ENCODE measurements at places on chromosomes 6 and 20.

GRCh38 chr6:30954631-30955366, 14.0 kb downstream of the MUCL3 start:
- peaks cover 10% of the 10 kb centered on the region for H3K27me3 ChIP-seq
- no peaks in the 10 kb centered on the region for H3K36me3 ChIP-seq
- DNase-seq, result no peak
- H3K27ac ChIP-seq, result peak overlapping the region; percentile 26
- peaks cover 10% of the 10 kb centered on the region for H3K4me1 ChIP-seq
- peak overlapping the region; percentile 50 for H3K4me3 ChIP-seq

- H3K4me3 ChIP-seq, result no peak overlapping the region
- H3K27me3 ChIP-seq, result no peaks in the 10 kb centered on the region
- no peak for DNase-seq
- H3K36me3 ChIP-seq, result no peaks in the 10 kb centered on the region
Measured at GRCh38 chr20:48098099-48098498, 312.8 kb upstream of the SULF2 start.

DNA sequence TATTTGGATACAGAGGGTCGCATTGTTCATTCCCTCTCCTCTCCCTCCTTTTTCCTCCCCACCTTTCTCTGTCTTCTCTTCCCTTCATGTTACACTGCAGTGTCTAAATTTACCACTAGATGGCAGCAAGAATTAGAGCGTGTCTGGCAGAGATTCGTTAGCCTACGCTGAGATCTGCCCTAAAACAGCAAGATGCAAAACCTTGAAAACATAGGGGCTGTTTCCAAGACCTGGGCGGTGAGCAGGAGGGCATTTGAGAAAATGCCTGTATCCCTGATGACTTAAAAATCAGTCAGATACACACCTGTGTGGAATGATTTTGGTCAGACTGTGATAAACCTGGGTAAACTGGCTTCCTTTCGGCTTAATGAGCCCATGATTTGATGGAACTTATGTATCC, 101.5 kb upstream of the ISM1 start:
- DNase-seq, result no peak
- H3K27ac ChIP-seq, result no peak overlapping the region
- H3K4me1 ChIP-seq, result no peaks in the 10 kb centered on the region
- no peak overlapping the region for H3K4me3 ChIP-seq
- H3K27me3 ChIP-seq, result no peaks in the 10 kb centered on the region

- DNase-seq, result no peak
- H3K27me3 ChIP-seq, result no peaks in the 10 kb centered on the region
- peak overlapping the region; percentile 86 for H3K4me3 ChIP-seq
- peak overlapping the region; percentile 97 for H3K27ac ChIP-seq
- H3K4me1 ChIP-seq, result peaks cover 63% of the 10 kb centered on the region
Measured at GRCh38 chr6:159790956-159791598, 810 bp downstream of the MRPL18 start.

GRCh38 chr20:51508780-51509179, 33.7 kb downstream of the NFATC2 start:
- no peak overlapping the region for H3K4me3 ChIP-seq
- no peaks in the 10 kb centered on the region for H3K4me1 ChIP-seq

DNA sequence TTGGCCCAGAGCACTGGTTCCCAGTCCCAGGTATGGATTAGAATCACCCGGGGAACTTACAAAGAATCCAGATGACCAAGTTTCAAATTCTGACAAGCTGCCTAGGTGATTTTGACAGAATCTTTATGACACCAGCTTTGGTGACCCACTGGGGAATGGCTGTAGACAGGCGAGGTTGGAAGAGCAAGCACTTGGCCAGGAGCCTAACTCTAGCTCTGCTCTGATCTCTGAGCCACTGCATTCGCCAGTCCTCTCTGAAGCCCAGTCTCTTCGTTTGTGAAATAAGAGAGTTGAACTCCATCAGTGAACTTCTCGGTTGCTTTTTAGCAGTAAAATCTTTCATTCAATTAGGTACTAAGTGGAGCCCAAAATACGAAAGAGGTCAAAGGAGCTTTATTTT, 161.2 kb downstream of the VEGFA start:
- H3K27me3 ChIP-seq, result no peaks in the 10 kb centered on the region
- H3K4me1 ChIP-seq, result no peaks in the 10 kb centered on the region
- peak; percentile 24 for DNase-seq
- no peak overlapping the region for H3K4me3 ChIP-seq
- no peak overlapping the region for H3K27ac ChIP-seq
- no peaks in the 10 kb centered on the region for H3K36me3 ChIP-seq

GRCh38 chr20:7411075-7411474, 529.2 kb downstream of the HAO1 start:
- H3K4me1 ChIP-seq, result peaks cover 14% of the 10 kb centered on the region
- no peaks in the 10 kb centered on the region for H3K27me3 ChIP-seq
- no peaks in the 10 kb centered on the region for H3K36me3 ChIP-seq
- H3K27ac ChIP-seq, result no peak overlapping the region
- DNase-seq, result no peak

DNA sequence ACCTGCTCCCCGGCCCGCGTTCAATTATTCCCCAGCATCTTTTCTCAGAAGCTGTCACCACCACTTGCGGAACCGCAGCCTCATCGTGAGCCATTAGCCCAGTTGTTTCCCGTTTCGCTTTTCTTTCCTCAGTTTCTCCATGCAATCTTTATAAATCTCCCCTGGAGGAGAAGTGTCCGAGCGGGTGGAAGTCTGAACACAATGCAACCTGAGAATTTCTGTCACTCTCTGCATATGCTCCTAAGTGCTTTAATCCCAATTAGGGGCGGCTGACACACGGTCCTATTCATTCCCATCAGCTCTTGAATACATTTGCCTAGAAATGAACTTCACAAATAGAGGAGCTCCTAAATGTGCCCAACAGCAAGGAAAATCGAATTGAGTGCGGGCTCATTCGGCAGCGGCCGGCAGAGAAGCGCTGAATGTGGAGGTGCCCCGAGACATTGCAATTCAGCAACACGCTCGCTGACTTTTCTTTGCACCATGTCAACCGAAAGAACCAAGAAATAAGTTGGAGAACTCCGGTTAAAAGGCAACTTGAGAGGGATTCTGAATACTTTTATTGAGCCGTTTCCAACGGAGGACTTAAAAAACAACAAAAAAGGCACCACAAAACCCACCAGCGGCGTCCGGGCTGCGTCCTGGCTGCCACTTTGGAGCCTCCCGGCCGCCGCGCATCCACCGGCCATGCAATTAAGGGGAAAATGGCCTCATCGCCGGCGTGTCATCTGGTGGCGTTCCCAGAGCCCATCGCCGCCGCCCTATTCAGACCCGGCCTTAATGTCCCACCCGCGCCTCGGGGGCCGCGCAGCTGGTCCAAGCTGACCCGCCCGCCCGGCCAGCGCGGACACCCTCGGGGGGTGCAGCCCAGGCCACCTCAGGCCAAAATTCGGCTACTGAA, 3.9 kb upstream of the PRDM13 start:
- DNase-seq, result no peak
- H3K4me1 ChIP-seq, result peaks cover 47% of the 10 kb centered on the region

- no peak for DNase-seq
- H3K4me3 ChIP-seq, result no peak overlapping the region
- peak overlapping the region; percentile 89 for H3K27ac ChIP-seq
- no peaks in the 10 kb centered on the region for H3K36me3 ChIP-seq
Measured at GRCh38 chr6:112245511-112246203, 8.7 kb downstream of the LAMA4 start.

DNA sequence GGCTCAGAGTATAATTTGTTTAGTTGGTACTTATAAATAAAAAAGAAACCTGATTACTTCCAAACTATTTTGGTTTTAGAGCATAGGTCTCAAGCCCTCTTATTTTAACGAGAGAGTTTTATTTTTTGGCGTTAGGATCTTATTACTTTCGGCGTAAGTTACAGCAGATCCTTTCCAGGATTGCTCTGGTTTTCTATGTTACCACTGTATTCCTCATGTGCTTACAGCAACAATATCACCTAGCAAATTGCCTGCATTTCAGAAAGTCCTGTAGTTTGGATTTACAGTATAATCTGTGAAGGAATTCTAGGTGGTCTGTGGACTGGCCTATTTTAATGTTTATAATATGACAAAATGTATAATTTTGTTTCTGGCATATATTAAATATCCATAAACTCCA, 54.1 kb downstream of the TRMT11 start:
- peaks cover 16% of the 10 kb centered on the region for H3K4me1 ChIP-seq
- H3K36me3 ChIP-seq, result no peaks in the 10 kb centered on the region
- H3K4me3 ChIP-seq, result no peak overlapping the region
- no peak for DNase-seq
- H3K27me3 ChIP-seq, result no peaks in the 10 kb centered on the region

- no peaks in the 10 kb centered on the region for H3K27me3 ChIP-seq
- DNase-seq, result no peak
- no peak overlapping the region for H3K27ac ChIP-seq
- peaks cover 4% of the 10 kb centered on the region for H3K4me1 ChIP-seq
- no peak overlapping the region for H3K4me3 ChIP-seq
Measured at GRCh38 chr6:150753371-150754064, 112.0 kb upstream of the MTHFD1L start.

DNA sequence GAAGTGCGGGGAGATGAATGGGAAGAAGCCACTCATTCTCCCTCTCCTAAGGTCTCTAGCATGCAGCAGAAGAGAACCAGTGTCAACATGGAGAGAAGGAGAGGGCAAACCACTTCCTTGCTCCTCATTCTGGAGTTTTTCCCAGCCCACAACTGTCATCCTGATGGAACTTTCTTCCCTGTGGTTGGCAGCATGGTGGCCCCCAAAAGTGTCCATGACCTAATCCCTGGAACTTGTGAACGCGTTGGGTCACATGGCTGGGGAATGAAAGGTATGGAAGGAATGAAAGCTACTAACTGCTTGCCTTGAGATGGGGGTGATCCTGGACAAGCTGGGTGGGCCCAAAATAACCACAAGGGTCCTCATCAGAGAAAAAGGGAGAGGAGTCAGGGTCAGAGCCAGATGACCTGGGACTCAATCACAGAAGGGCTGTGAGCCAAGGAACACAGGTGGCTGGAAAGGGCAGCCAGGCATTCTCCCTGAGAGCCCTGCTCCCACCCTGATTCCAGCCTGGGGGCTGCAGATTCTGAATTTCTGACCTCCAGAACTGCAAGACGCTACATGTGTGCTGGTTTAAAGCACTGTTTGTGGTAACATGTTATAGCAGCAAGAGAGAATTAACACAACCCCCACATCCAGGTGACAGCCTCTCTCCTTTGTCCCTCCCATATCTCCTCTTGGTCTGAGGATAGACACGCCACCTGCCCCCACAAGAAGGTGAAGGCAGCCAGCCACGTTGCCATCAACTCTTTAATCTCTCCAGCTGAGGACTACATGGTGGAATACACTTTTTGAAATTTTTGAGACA, 63.2 kb downstream of the PYGB start:
- H3K4me3 ChIP-seq, result peak overlapping the region; percentile 15
- peak; percentile 56 for DNase-seq
- H3K27me3 ChIP-seq, result no peaks in the 10 kb centered on the region
- H3K27ac ChIP-seq, result peak overlapping the region; percentile 82
- peaks cover 29% of the 10 kb centered on the region for H3K4me1 ChIP-seq

GRCh38 chr6:70874181-70874913, 82.5 kb downstream of the B3GAT2 start:
- no peaks in the 10 kb centered on the region for H3K4me1 ChIP-seq
- no peak overlapping the region for H3K4me3 ChIP-seq
- no peaks in the 10 kb centered on the region for H3K27me3 ChIP-seq
- H3K27ac ChIP-seq, result no peak overlapping the region

- no peak overlapping the region for H3K4me3 ChIP-seq
- no peak for DNase-seq
- no peaks in the 10 kb centered on the region for H3K4me1 ChIP-seq
Measured at GRCh38 chr20:50680105-50680960, 11.0 kb downstream of the RIPOR3 start.

DNA sequence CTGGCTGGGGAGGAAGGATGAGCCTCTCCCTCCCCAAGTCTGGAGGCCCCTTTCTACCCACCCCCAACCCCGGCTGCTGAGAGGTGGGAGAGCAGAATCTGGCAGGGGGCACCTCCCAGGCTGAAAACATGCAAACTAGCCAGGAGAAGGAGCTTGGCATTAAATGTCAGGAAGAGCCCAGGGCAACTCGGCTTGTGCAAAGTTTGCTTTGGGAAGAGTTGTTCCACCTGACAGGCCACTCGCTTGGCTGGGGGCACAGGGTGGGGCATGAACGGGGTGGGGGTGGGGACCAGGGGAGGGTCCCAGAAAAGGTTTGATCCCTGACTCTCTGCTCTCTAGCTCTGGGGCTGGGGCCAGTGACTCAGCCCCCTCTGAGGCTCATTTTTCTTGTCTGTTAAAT, 3.0 kb downstream of the SPDEF start:
- H3K4me1 ChIP-seq, result no peaks in the 10 kb centered on the region
- H3K4me3 ChIP-seq, result no peak overlapping the region
- no peaks in the 10 kb centered on the region for H3K36me3 ChIP-seq
- no peak for DNase-seq

GRCh38 chr6:88890394-88890793, 73.0 kb downstream of the RNGTT start:
- no peaks in the 10 kb centered on the region for H3K4me1 ChIP-seq
- no peak overlapping the region for H3K4me3 ChIP-seq
- H3K36me3 ChIP-seq, result no peaks in the 10 kb centered on the region
- DNase-seq, result no peak

- H3K36me3 ChIP-seq, result no peaks in the 10 kb centered on the region
- no peak for DNase-seq
- no peak overlapping the region for H3K4me3 ChIP-seq
Measured at GRCh38 chr6:6438286-6438685, 117.8 kb upstream of the F13A1 start.

GRCh38 chr6:14194483-14194882, 76.9 kb downstream of the CD83 start:
- no peak overlapping the region for H3K4me3 ChIP-seq
- no peak overlapping the region for H3K27ac ChIP-seq
- DNase-seq, result no peak
- no peaks in the 10 kb centered on the region for H3K27me3 ChIP-seq
- H3K36me3 ChIP-seq, result no peaks in the 10 kb centered on the region
- no peaks in the 10 kb centered on the region for H3K4me1 ChIP-seq

- no peaks in the 10 kb centered on the region for H3K4me1 ChIP-seq
- no peak overlapping the region for H3K27ac ChIP-seq
Measured at GRCh38 chr6:86152546-86152945, 509.9 kb upstream of the SYNCRIP start.

DNA sequence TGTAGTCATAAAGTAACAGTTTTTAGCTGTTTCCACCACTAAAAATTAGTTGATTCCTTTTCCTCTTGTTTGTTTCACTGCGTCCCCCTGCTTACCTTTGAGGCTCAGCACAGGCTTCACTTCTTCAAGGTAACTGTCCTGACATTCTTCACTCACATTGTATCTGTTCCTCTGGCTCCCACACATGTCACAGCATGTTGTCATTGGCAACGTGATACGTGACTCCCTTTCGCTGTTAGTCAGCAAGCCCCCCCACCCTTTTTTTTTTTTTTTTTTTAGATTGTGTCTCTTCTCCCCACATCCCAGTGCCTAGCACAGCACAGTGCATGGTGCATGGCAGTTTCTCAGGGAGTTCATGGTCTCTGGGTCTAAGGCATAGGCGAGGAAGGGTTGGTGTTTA, 13.3 kb downstream of the VAPB start:
- no peak for DNase-seq
- peaks cover 63% of the 10 kb centered on the region for H3K4me1 ChIP-seq
- H3K27me3 ChIP-seq, result no peaks in the 10 kb centered on the region
- no peak overlapping the region for H3K4me3 ChIP-seq

GRCh38 chr20:14820771-14821170, 483.4 kb upstream of the FLRT3 start:
- H3K36me3 ChIP-seq, result no peaks in the 10 kb centered on the region
- no peaks in the 10 kb centered on the region for H3K4me1 ChIP-seq
